ENCODE measurements at places on chromosomes 3 and 15.

GRCh38 chr15:40439461-40439959 is 1.2 kb upstream of the BAHD1 start:
- no peak for DNase-seq

DNA sequence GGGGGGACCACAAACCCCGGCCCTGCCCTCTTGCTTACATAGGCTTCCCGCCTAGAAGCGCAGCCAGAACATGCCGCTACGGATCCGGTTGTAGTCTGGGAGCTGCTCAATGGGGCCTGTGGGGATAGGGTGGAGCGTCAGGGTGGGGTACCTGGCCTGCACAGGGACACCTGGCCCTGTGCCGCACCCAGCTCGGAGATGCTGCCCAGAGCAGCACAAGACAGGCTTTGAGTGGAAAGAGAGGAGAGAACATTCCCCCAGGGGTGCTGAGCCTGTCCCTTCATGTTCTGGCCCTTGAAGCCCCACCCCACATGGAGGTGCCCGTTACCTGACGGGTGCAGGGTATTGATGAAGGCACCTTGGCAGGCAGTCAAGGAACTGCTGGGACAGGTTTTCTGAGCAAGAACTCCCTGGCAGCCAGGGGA is 4.0 kb upstream of the COL7A1 start:
- DNase-seq = no peak

- no peak for DNase-seq
These were observed 2.1 kb downstream of the FAN1 start for GRCh38 chr15:30905821-30906220.

GRCh38 chr3:52331906-52332305 is 15.8 kb downstream of the DNAH1 start:
- no peak for DNase-seq

DNA sequence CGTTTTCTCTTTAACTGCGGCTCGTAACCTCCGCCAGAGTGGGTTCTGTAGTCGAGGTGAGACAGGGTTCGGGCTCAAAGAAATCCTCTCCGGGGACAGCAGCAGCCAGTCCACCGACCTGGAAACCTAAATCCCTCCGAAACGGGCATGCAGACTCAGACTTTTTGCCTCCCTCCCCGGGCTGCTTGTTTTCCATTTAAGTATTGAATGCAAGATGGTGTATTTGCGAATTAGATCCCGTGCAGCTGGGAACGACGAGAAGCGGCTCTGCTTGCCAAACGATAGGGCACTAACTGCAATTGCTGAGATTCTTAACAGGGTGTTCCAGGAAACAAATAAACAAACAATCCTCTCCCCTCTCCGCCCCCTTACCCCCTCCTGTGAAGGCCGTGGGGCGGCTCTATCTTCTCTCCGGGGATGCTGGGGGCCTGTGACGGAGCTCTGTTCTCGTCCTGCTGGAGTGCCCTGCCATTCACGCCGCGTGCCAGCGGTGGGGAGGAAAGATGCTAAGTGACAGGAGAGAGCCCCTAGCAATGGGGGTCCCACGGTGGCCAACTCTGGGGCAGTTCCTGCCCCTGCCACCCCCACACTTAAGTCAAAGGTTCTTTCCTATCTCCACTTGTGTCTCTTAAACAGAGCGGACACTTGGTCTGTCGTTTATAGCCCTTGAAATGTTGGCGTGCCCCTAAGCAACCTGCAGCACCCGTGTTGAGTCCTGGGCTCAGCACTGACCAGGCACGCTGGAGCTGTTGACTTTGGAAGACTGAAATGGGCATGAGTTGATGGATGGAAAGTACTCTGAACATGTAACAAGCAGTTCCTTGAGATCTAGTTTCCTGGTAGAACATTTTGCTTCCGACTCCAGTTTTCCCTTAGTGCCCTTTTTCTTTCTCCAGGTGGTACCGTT is 1.3 kb upstream of the ETV5 start:
- DNase-seq = no peak

- no peak for DNase-seq
These were observed 569.0 kb downstream of the TUSC7 start for GRCh38 chr3:117278424-117279190.

- no peak for DNase-seq
These were observed 52.8 kb upstream of the GRM7 start for GRCh38 chr3:6807967-6808588.

DNA sequence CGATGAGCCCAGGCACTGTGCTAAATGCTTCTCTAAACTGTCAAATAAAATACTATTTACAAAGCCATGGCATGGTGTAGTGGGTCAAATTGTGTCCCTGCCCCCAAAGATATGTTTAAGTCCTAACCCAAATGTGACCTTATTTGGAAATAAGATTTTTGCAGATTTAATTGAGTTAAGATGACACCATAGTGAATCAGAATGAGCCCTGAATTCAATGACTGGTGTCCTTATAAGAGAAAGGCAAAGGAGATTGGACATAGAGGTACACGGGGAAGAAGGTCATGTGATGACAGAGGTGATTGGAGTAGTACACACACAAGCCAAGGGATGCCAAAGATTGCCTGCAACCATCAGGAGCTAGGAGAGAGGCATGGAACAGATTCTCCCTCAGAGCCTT is 121.6 kb upstream of the VEPH1 start:
- DNase-seq = no peak

DNA sequence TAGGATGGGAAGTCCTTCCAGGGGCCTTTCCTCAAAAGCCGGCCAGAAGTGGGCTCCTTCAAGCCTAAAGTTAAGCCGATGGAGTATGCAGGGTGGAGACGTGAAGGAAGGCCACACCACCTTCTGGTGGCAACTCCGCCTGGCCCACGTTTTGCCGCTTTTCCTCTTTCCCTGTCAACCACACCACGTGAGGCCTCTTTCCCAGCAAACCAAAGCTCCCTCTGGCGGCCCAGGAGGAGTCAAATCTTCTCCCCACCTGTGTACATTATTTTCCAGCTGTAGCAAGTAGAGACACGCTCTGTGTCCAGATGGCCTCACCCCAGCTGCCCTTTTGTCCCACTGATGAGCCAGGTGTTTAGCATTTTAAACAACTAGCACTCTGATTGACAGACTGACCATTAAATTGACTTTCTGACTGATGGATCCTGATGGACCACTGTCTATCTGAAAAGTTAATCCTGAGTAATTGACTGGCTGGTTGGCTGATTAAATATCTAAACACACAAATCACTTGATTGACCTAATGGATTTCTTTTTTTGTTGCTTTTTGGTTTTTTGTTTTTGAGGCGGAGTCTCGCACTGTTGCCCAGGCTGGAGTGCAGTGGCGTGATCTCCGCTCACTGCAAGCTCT is 59.6 kb upstream of the ZBTB38 start:
- no peak for DNase-seq

DNA sequence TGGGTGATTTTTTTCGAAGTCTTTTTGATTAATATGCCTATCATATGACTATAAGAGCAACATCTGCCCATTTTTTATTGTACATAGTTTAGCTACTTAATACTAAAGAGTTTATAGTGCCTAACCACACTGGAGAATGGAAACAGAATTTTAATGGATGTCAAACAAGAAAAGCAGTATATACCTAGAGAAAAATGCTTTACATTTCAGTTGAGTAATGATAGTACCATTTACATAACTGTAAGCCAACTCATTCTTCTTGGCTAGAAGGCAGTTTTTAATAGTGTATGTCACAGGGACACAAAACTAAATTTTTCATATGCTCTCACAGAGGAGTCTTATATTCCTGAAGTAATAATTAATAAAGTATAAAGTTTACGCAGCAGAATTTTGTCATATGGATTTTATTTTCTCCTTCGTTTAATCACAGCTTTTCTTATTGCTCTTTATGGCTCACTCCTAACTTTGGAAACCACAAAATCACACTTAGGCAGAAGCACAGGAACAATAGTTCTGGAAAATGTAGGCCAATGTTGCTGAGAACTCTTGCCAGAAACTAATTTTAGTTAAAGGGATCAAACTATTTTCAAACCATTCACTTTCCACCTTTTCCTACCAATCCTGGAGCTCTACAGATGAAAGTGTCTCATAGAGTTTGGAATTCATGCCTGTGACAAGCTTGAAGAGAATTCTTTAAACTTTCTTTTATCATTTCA is 243.6 kb downstream of the ZIC1 start:
- no peak for DNase-seq

Measured in KBM-7 (cell line).